ENCODE measurements at places on chromosomes 16 and 17.

DNA sequence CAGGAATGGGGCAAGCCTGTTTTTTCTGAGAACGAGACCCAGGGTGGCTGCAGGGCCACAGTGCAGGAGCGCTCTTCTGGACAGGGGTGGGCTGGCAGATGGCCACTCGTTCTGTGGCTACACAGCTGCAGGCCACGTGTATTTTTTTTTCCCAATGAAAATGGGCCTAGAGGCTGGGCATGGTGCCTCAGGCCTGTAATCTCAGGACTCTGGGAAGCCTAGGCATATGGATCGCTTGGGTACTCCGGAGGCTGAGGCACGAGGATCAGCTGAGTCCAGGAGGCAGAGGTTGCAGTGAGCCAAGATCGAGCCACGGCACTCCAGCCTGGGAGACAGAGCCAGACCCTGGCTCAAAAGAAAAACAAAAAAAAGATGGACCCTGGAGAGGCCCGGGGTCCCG lies 6.8 kb downstream of the UNKL start:
- DNase-seq, result no peak

DNA sequence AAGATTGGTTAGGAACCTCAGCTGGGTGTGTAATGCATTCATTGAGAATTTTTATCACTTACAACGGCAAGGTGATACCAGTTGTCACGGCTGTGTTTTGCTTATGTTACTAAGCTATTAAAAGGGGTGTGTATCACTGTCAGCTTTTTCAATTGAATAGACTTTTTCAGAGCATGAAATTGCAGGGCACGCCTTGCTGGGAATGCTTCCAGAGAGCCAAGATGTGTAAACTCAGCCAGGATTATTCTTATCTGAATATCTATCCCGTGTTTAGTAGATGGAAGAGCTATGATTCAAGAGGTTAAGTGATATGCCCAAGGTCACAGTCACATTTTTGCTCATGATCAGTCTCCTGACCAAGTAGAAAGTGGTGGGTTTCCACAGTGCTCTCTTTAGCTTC lies 6.6 kb upstream of the TEKT3 start:
- peak; percentile 20 for DNase-seq

- no peak for DNase-seq
Observed at GRCh38 chr16:58040945-58041627, 15.5 kb downstream of the MMP15 start.

DNA sequence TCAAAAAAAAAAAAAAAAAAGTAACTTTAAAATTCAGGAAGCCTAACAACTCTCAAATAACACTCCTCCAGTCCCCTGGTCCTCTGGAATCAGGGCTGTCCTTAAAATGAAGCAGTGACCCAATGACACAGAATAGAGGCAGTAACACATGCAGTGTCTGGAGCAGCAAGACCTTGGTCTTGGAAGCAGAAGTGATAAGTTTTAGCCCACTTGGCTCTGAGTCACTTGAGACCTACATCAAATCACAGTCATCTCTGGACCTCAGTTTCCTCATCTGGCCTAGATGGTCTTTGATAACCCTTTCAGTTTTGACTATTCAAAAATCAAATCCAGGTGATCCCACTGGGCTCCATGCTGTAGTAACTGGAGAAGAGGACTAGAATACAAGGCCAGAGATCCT lies 39.0 kb downstream of the LYRM1 start:
- no peak for DNase-seq

DNA sequence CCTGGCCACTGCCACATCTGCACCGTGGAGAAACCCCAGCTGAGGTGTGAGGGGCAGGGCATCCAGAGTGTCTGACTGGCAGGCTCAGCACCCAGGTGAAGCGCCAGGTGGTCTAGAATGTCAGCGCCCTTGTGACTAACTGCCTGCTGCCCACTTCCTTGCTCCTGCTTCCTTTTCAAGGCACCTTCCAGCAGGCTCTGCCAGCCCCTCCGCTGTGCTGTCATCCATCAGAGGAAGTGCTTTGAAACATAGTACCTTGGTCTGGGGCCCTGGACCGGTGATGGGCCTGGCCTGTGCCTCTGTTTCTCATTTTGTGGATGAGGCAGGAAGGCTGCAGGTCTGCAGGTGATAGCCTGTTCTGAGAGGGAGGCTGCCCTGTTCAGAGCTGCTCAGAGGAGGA lies 5.5 kb downstream of the SPNS2 start:
- DNase-seq, result no peak

DNA sequence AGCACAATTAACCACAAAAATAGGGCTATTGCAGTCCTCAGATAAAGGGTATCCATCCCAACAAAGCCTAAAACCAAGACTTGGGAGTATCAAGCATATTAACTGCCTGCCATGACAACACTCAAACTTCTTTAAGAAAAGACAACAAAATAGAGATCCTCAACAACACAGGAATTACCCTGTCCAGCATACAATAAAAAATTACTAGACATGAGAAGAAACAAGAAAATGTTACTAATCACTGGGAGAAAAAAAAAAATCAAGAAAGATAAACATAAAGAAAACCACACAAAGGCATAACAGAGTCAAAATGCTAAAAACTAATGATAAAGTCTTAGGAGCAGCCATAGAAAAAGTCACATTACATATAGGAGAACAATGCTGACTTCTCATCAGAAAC lies 73.9 kb downstream of the SLC39A11 start:
- no peak for DNase-seq

DNA sequence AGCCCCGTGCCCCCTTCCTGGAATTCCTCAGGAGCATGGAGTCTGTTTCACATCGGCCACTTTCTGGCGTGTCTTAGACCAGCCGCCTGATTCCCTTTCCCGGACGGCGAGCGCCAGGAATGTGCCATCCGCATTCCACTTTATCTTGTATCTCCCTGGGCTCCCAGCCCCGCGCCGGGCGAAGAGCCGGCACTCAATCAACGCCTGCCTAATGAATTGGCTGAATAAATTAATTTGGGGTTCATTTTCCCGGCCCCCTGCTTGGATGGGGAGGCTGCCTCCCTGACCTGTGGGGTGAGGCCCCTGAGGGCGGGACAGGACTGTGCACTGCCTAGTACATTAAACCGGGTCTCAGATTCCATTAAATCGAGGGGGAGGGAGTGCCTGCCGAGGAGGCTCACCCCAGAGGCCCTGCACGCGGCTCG lies 282.3 kb upstream of the TNRC6C start:
- DNase-seq, result no peak

DNA sequence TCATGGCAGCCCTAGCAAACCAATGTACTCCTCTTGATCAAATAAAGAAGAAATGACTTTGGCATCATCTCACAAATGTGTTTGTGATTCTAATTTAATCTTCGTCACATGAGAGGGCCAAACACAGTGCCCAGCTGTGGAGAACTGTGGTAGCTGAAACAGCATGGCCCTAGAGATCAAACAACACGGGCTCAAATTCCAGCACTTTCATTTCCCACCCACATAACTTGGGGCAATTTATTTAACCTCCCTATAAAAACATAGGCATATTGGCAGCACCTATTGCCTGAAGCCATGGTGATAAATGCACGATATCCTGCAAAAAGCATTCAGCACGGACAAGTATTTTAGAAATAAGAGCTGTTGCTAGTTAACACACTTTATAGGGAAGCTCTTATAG lies 2.5 kb downstream of the ACSM1 start:
- no peak for DNase-seq

DNA sequence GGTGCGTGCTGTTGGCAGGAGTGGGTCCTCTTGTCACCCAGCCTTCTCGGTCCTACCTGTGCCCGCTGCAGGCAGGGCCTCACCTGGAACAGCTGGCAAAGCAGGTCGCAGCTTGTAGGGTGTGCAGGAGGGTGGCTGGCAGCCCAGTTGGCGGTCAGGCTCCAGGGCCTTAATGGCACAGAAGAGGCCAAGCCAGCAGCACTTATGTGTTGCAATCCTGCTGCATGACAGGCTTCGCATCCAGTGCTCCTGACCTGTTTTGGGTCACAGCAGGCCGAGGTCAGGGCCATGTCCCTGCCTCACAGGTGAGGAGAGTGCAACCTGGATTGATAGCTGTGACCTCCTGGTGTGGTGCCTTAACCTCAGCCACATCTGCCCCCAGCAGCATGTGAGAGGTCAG lies 31.9 kb downstream of the ZC3H18 start:
- no peak for DNase-seq

DNA sequence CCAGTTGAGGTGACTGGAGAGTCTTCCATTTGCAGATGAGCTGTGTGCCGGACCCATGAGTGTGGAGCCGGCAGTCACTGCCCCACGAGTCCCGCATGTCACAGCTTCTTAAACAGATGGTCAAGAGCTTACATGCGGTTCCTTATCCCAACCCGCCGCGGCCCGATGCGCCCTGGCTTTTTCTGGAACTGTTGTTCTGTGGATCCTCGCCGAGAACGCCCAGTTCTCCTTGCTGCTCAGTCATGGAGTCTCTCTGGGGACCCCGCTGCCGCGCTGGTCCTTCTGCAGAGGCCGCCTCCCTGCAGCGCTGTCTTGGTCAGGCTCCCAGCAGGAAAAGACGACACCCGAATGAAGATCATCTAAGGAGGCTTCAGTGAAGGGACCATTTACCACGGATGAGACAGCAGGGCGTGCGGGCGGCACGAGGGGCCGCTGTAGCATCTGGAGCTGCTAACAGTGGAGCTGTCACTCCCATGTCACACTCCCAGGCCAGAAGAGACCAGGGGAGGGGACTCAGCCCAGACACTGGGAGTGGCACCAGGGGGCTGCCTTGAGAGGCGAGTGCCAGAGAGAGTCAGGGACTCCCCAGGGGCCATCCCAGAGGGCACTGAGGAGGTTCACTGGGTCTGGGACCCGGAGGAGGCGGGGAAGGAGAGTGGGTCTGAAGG lies 10.8 kb upstream of the LGALS3BP start:
- DNase-seq, result no peak

- DNase-seq, result no peak
Observed at GRCh38 chr17:66893382-66893781, 58.5 kb downstream of the CACNG5 start.

DNA sequence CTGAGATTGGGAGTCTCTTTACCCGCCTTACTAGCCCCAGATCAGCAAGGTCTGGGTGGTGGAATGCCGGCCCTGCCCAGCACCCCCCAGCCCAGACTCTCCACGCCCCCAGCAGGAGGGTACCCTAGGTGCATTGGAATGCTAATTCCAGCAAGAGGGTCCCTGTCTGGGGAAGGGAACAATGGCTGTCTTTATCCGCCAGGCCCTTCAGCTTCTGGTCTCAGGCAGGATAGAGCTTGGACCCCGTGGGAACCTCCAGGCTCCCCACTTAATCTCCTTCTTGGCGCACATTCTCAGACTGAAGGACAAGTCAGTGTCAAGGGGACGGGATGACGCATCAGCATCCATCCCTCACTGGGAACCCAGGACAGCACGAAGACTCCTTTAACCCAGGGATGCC lies 85.1 kb downstream of the LITAF start:
- no peak for DNase-seq

GRCh38 chr17:34319039-34319483 lies at the start of gene CCL8:
CCL8 (plus strand) TSS chr17:34319435; CDS start chr17:34319502, 67 bp downstream.
- no peak for DNase-seq

- no peak for DNase-seq
Observed at GRCh38 chr17:64502021-64502420, 4.1 kb downstream of the DDX5 start.

DNA sequence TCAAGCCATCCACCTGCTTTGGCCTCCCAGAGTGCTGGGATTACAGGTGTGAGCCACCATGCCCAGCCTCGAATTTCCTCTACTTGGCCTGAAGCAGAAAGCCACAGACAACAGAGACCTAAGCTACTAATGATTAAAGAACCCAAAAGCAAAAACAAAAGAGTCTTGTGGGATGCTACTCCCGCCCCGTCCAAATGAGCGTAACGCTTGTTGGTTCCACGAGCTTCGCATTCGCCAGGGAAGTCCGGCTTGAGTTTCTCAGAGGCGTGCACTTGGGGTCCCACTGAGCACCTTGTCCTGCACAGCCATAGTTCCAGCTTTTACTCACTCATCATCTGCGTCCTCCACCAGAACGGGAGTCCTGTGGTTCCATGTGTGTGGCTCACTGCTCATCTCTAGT lies 16.0 kb downstream of the CEP295NL start:
- DNase-seq, result no peak

DNA sequence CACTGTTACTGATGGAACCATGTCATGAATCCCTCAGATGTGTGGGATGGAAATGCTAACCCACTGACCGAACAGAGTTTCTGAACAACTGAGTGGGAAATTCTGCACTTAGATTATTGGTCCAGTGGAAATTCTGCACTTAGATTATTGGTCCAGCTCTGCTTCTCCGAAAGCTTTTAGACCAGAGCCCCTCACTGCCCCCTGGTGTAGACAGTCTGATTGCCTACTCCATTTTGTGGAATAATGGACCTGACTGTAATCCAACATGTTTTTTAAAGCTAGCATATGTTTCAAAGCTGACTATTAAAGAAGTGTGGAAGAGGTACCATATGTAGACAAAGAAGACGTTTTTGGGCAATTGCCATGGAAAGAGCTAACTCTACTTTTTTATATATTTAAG lies 50.3 kb upstream of the TBX2 start:
- no peak for DNase-seq

GRCh38 chr17:38343608-38344419 lies at the start of gene GPR179:
GPR179 (minus strand) TSS chr17:38343956; CDS start chr17:38343789, 167 bp downstream.
- no peak for DNase-seq

GRCh38 chr16:71971571-71971970 lies 28.6 kb downstream of the PKD1L3 start:
- DNase-seq, result no peak

GRCh38 chr17:76565728-76566612 lies 19.7 kb downstream of the ST6GALNAC2 start:
- DNase-seq, result no peak

GRCh38 chr16:49419862-49420261 lies 46.3 kb downstream of the C16orf78 start:
- no peak for DNase-seq

DNA sequence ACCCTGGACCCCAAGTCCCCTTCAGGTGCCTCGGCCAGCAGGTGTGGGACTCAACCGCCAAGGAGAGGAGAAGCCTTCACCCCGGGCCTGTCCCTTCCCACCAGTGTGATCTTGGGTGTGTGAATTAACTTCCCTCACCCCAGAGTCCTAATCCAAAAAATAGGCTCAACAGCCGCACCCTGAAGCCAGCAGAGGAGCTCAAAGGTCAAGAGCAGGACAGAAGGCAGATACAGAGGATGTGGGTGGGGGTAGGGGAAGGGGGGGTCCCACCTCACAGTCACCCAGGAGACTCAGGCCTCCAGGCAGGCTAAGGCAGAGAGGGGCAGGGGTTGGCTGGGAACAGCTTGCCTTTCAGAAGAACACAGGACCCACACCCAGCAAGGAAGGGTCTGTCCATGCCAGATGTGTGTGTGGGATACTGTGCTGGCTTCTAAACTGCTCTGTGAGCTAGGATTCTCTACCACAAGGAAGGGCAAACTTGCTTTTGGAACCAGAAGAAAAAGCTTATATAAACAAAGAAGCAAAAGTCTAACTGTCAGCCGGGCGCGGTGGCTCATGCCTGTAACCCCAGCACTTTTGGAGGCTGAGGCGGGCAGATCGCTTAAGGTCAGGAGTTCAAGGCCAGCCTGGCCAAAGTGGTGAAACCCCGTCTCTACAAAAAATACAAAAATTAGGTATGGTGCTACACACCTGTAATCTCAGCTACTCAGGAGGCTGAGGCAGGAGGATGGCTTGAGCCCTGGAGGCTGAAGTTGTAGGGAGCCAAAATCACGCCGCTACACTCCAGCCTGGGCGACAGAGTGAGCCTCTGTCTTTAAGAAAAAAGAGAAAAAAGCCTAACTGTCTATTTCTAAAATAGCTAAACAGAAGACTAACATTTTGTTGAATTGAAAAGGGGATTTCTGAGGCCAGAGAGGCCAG lies 4.6 kb downstream of the PIEZO1 start:
- DNase-seq, result no peak

Measured in HuH-7 (cell line).